ENCODE measurements at places on chromosomes 2 and 18.

DNA sequence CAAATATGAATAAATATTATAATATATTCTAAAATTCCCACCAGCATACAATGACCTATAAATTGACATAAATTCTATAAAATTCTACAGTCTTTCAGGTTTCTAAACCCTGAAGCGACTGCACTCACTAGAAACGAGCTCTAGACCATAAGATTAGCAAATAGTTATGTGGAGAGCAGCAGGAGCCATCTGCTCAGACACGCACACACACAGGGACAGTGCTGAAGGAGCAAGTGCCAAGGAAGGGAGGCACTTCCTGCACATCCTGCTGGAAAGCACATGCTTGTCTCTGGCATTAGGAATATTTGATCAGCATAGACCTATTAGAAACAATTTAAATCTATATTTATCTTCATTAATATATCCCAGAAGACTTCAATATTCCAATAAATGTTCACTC, 713.9 kb upstream of the CDH2 start:
- DNase-seq = no peak

- DNase-seq = no peak
Observed at GRCh38 chr2:185144159-185144919, 546.0 kb downstream of the ZNF804A start.

- DNase-seq = no peak
Observed at GRCh38 chr2:184620367-184620766, 22.0 kb downstream of the ZNF804A start.

GRCh38 chr2:172836347-172836821, 100.7 kb downstream of the RAPGEF4 start:
- no peak for DNase-seq

DNA sequence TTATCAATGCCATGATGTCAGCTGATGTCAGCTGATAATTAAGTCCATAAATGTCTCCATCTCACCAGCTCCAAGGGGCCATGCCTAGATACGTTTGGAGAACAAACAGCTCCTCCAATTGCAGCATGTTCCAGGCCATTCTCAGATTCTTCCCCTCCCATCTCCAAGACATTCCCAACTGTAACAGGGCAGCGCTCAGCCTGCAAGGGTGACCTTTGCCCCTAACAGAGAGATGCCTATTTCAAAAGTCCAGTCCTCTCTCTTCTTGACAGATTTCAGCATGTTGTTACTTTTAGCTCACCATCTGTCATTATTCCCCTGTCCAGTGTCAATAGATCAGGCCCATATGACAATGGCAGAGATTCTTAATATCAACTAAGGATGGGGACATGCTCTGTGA, 9.9 kb downstream of the PSD4 start:
- no peak for DNase-seq

- DNase-seq = no peak
Observed at GRCh38 chr2:214591366-214591765, 180.5 kb downstream of the VWC2L start.

GRCh38 chr18:56823986-56824565, 172.9 kb downstream of the WDR7 start:
- peak; percentile 10 for DNase-seq

GRCh38 chr18:46574743-46575115, 82.3 kb downstream of the LOXHD1 start:
- DNase-seq = no peak

All from fibroblast of skin of left biceps (primary cell).